Activated CD8-positive, alpha-beta memory T cell treated with anti-CD3 and anti-CD28 coated beads, Interleukin-2, amount 10 ng/mL, durations not matched to agents 7 days and 5 days (primary cell): ENCODE measurements at places on chromosomes 5 and 9.

DNA sequence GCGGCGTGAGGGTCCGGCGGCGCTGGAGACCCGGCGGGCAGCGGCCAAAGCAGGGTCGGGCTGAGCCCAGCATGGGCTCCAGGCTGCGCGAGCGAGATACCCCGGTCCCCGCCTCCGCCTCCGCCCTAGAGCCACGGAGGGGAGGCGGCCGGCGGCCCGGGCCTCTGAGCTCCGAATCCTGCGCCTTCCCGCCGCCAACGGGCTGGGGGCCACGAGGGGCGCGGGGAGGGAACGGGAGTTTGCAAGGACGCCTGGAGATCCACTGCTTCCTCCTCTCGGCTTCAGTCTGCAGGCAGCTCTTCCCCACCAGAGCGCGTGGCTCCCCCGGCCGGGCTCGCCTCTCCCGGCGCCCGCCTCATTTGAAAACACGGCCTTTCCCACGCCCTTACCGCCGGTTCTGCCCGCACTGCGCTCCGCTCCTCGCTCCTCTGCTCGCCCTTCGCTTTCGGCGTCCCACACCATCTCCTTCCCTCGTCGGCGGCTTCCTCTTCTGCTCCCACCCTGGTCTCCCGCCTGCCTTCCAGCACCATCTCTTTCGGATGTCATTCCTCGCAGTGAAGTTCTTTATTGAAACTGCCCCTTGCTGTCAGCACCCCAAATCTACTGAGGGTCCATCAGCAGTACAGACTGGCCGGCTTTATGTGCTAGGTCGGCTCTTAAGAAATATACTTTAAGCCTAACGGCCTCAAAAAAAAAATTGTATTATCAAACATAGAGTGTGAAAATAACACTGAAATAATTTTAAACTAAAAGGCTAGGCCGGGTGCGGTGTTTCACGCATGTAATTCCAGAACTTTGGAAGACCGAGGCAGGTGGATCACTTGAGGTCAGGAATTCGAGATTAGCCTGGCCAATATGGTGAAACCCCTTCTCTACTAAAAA lies 105.0 kb upstream of the FAM120A start:
- H3K36me3 ChIP-seq, result peaks cover 2% of the 10 kb centered on the region

- peaks cover 5% of the 10 kb centered on the region for H3K4me1 ChIP-seq
- H3K27ac ChIP-seq, result no peak overlapping the region
- H3K4me3 ChIP-seq, result no peak overlapping the region
- H3K36me3 ChIP-seq, result peaks cover 16% of the 10 kb centered on the region
Observed at GRCh38 chr5:138910546-138911185, 35.5 kb upstream of the LRRTM2 start.

DNA sequence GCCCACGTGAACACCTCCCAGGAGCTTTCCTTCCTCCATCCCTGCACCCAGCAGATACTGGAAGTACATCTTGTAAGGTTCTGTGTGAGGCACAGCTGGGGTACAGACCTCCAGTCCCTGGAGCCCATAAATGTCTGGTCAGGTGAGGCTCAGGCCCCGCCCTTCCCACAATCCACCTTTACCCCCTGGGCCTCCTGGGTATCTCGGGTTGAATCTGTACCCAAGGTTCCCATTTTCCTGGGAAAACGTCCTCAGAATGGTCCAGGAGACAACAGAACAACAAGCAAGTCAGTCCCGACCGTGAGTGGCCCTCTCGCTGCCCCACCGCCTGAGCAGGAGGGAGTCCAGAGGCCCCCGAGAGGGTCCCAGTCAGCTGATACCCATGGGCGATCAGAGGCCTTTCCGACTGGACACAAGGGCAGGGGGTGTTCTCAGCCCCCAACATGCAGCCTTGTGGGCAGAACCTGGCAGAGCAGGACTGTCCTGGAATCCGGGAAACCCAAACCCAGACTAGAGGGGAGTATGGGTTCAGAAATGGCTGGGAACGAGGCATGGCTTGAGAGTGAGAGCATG lies 4.3 kb downstream of the SPATA31E1 start:
- H3K4me3 ChIP-seq, result no peak overlapping the region
- no peaks in the 10 kb centered on the region for H3K27me3 ChIP-seq
- no peak overlapping the region for H3K27ac ChIP-seq
- no peaks in the 10 kb centered on the region for H3K4me1 ChIP-seq
- H3K36me3 ChIP-seq, result no peaks in the 10 kb centered on the region

DNA sequence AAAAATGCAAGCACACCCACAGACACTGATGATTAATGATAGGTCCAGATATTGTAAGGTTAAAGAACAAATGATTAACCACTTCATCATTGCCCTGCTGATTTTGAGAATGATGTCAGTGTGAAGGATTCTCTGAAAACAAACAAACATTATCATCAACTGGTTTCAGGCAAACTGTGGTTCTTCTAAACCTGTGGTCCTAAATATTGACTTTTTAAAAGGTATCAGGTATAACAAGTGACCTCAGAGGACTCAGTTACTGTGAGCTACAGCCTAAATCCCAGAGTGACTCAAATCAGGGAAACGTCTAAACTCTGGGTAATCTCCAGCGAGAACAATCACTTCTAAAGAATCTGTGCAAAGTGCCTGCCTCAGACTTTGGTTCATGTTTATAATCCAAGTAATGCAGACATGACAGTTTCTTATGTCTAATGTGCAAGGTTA lies 172.3 kb upstream of the CDH6 start:
- no peaks in the 10 kb centered on the region for H3K36me3 ChIP-seq
- DNase-seq, result no peak
- no peaks in the 10 kb centered on the region for H3K27me3 ChIP-seq
- H3K4me3 ChIP-seq, result no peak overlapping the region
- H3K4me1 ChIP-seq, result no peaks in the 10 kb centered on the region

DNA sequence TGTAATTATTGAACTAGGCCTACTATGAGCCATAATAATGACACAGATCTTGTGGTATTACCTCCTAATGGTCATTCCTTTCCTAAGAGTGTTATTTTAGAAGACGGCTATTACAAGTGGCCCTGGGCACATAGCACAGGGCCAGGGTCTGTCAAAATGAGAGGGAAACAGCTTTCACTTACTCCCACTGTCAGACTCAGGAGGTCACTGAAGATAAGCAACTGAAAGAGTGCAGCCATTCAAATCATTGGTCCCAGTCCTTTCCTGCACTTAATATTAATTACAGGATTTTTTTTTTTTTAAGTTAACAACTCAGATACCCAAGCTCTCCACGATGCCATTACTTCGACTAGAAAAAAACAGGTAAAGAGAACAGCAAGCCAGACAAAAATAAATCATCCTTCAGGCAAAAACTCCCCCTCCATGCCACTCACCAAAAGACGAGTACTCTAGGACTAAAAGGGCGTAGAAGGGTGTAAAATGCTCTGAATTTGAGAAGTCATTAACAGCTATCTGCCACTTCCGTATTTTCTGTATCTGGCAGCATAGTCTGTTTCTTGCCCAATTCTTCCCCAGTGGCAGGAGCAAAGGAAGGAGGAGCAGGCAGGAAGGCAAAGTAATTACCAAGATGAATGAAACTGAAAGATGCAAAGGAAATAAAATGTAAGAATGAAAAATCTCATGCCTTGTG lies 87.4 kb downstream of the ZNF608 start:
- no peaks in the 10 kb centered on the region for H3K4me1 ChIP-seq
- no peaks in the 10 kb centered on the region for H3K27me3 ChIP-seq
- H3K27ac ChIP-seq, result no peak overlapping the region
- DNase-seq, result no peak
- H3K36me3 ChIP-seq, result no peaks in the 10 kb centered on the region
